ENCODE measurements at places on chromosomes 7 and 10. TPM values are rescaled to one million over a fixed set of nuclear protein-coding genes. Genes with fewer than 3 reads are reported as not detected.

Gene BAZ1B
- total RNA-seq = 35.5 TPM

Gene FAM25C
- total RNA-seq = not detected

GRCh38 chr10:58568428-58568935 lies 55.8 kb downstream of the BICC1 start:
- DNase-seq = no peak

GRCh38 chr7:50448823-50449222 lies 1.3 kb downstream of the FIGNL1 start:
- no peak for DNase-seq
